ENCODE measurements at places on chromosomes 2 and 18. TPM values are rescaled to one million over a fixed set of nuclear protein-coding genes. Genes with fewer than 3 reads are reported as not detected.

CDK15 gene
- 0.57 TPM for total RNA-seq

STK25 gene
- total RNA-seq = 147 TPM

ANAPC1 gene
- 41.2 TPM for total RNA-seq

SERPINB5 gene
- not detected for total RNA-seq

PMAIP1 gene
- total RNA-seq = 2.0 TPM
